Activated CD4-positive, alpha-beta T cell treated with anti-CD3 and anti-CD28 coated beads for 36 hours (primary cell): ENCODE measurements at places on chromosomes 12 and 14.

DNA sequence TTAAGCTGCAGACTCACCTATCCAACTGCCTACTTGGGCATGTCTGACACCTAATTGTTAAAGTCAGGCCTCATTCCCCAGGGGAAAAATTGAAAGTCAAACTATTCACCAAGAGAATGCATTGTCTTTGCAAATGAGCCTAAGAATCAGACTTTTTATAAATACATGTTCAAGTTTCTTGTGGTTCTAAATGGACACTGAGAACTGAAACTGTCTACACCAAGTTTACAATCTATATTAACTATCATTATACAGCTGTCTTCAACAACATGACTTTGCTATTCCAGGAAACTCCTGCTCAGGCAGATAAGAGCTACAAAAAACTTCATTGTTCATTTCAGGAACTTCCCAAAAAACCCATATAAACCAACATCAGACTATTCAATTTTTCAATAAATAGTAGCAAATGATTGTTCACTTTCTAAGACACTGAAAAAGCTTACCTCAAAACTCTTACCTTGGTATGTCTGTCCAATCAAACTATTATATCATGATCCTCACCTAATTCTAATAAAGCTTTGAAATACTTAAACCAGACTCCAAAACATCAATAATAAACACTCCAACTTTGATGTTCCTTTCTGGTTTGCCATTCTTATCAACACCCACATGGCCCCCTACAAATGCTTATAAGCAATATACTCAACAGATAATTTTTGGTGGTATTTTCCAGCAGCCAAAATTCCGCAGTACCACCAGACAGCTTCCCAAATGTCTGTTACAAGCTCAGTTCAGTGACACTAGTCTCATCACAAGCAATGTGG, 24.2 kb downstream of the CDK17 start:
- no peak for DNase-seq

DNA sequence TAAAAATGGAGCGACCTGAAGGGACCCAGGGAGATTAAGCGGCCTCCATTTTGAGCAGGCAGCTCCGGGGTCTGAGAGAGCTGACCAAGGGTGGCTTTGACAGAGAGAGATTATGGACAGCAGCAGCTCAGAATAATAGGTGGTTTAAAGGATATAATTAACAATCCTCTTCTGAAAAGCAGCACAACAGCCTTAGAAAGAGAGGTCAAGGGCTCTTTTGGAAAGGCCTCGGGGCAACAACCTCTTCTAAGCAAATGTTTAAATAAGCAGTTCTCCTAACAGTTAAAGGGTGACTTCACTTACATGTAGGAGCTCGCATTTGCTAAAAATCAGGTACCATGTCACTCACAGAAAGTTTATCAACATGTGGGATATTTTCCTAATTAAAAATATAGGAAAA, 87.2 kb upstream of the FRMD6 start:
- DNase-seq = no peak

DNA sequence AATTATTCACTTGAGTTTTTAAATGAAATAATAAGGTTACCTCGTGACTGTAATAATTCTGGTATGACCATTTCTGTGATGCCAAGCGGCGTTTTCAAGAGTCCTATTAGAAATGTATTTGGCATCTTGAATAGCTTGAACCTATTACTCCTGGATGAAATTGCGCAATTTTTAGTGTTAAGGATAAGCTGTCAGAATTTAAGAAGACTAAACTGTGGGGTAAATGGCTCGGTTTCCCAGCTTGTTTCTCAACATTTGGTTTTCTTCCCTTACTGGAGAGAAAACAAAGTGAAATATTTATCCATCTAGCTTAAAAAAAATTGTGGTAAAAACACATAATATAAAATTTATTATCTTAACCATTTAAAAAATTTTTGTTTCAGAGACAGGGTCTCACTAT, 26.8 kb downstream of the PCNX1 start:
- no peak for DNase-seq

GRCh38 chr12:64008596-64008995, 164.1 kb downstream of the SRGAP1 start:
- no peak for DNase-seq
